ENCODE measurements at places on chromosomes 11 and 22. TPM values are rescaled to one million over a fixed set of nuclear protein-coding genes. Genes with fewer than 3 reads are reported as not detected.

Gene APOL6
- 11.5 TPM for total RNA-seq

Gene SYCE3
- not detected for total RNA-seq

Gene PHETA2
- total RNA-seq, result 14.2 TPM

Gene ISX
- not detected for total RNA-seq

Gene APOA1
- total RNA-seq, result 2.2 TPM

DNA sequence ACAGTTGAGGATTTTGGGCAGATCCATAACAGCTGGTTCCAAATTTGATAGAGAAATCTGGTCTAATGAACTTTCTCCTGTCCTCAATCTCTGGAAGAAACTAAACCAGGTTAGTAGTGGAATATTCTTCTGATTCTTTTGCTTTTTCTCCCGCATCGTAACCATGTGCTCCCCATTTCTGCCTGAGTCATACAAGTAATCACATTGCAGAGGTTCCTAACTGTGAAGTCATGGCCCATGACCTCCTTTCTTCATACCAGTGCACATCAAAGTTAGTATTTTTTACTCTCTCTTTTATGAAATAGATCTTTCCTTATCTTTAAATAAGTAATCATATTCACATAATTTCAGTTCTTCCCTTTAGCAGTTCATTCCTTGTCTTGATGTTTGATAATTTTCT, 249.0 kb downstream of the DYNC2H1 start:
- H3K27ac ChIP-seq, result no peak overlapping the region
- no peak overlapping the region for H3K4me3 ChIP-seq
- DNase-seq, result no peak
- H3K27me3 ChIP-seq, result no peaks in the 10 kb centered on the region

- H3K36me3 ChIP-seq, result no peaks in the 10 kb centered on the region
- H3K27me3 ChIP-seq, result no peaks in the 10 kb centered on the region
- H3K27ac ChIP-seq, result no peak overlapping the region
- DNase-seq, result no peak
- no peak overlapping the region for H3K4me3 ChIP-seq
Measured at GRCh38 chr11:59676205-59676604, 7.4 kb upstream of the PATL1 start.

DNA sequence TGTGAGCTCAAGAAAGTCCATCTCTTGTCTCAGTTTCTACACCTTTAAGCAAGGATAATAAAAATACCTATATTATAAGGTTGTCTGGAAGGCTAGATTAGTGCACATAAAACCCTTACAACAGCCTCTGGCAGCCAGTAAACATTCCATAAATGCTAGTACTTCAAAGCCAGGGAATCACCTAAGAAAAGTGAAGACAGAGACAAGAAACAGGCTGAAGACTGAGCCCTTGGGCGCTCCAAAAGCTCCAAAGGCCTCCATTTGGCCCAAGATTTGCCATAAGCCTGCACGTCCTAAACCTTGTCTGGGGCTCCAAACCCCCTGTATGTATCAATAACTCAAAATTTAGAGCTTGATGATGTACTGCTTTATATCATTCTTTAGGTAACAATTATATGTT, 52.2 kb upstream of the AKIP1 start:
- H3K27ac ChIP-seq, result no peak overlapping the region
- no peaks in the 10 kb centered on the region for H3K36me3 ChIP-seq
- DNase-seq, result no peak
- H3K4me3 ChIP-seq, result no peak overlapping the region

DNA sequence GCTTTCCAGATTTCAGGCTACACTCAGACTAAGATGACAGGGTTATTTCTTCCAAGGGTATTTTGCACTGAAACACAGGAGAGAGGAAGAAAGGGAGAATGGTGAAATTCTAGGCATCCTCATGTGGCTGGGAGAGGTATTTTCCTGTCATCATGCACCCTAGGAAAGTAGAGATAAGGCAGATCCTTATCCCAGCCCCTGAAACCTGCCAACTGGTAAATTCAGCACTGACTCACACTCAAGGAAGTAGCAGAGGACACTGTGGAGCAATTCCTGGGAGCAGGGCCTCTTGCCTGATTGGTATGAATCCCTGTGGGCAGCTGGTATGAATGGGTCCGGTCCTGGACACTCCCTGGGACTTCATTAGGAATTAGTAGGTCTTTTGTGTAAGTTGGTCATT, 37.6 kb upstream of the SLC5A1 start:
- H3K27me3 ChIP-seq, result no peaks in the 10 kb centered on the region
- DNase-seq, result no peak
- H3K36me3 ChIP-seq, result no peaks in the 10 kb centered on the region
- no peak overlapping the region for H3K27ac ChIP-seq
- no peaks in the 10 kb centered on the region for H3K4me1 ChIP-seq

- peaks cover 8% of the 10 kb centered on the region for H3K4me1 ChIP-seq
- no peak for DNase-seq
- H3K36me3 ChIP-seq, result no peaks in the 10 kb centered on the region
- H3K4me3 ChIP-seq, result no peak overlapping the region
- no peaks in the 10 kb centered on the region for H3K27me3 ChIP-seq
Measured at GRCh38 chr22:32714458-32715430, 86.8 kb upstream of the TIMP3 start.

- no peaks in the 10 kb centered on the region for H3K36me3 ChIP-seq
- no peaks in the 10 kb centered on the region for H3K4me1 ChIP-seq
- no peak overlapping the region for H3K27ac ChIP-seq
- H3K4me3 ChIP-seq, result no peak overlapping the region
- H3K27me3 ChIP-seq, result no peaks in the 10 kb centered on the region
Measured at GRCh38 chr22:47259990-47260389, 497.5 kb downstream of the TBC1D22A start.

DNA sequence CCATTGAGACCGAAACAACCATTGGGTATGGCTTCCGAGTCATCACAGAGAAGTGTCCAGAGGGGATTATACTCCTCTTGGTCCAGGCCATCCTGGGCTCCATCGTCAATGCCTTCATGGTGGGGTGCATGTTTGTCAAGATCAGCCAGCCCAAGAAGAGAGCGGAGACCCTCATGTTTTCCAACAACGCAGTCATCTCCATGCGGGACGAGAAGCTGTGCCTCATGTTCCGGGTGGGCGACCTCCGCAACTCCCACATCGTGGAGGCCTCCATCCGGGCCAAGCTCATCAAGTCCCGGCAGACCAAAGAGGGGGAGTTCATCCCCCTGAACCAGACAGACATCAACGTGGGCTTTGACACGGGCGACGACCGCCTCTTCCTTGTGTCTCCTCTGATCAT, 20.5 kb downstream of the KCNJ5 start:
- H3K27me3 ChIP-seq, result no peaks in the 10 kb centered on the region
- H3K36me3 ChIP-seq, result no peaks in the 10 kb centered on the region
- no peak overlapping the region for H3K4me3 ChIP-seq
- H3K27ac ChIP-seq, result no peak overlapping the region

GRCh38 chr22:27572278-27572666, 229.3 kb downstream of the MN1 start:
- H3K36me3 ChIP-seq, result no peaks in the 10 kb centered on the region
- H3K27ac ChIP-seq, result no peak overlapping the region
- no peak overlapping the region for H3K4me3 ChIP-seq
- peaks cover 10% of the 10 kb centered on the region for H3K4me1 ChIP-seq

All from vagina (tissue), 2 donors.